Activated CD4-positive, CD25-positive, alpha-beta regulatory T cell (primary cell): ENCODE measurements at places on chromosomes 16 and 17.

- no peak for DNase-seq
Observed at GRCh38 chr16:19400711-19401110, 17.0 kb upstream of the TMC5 start.

DNA sequence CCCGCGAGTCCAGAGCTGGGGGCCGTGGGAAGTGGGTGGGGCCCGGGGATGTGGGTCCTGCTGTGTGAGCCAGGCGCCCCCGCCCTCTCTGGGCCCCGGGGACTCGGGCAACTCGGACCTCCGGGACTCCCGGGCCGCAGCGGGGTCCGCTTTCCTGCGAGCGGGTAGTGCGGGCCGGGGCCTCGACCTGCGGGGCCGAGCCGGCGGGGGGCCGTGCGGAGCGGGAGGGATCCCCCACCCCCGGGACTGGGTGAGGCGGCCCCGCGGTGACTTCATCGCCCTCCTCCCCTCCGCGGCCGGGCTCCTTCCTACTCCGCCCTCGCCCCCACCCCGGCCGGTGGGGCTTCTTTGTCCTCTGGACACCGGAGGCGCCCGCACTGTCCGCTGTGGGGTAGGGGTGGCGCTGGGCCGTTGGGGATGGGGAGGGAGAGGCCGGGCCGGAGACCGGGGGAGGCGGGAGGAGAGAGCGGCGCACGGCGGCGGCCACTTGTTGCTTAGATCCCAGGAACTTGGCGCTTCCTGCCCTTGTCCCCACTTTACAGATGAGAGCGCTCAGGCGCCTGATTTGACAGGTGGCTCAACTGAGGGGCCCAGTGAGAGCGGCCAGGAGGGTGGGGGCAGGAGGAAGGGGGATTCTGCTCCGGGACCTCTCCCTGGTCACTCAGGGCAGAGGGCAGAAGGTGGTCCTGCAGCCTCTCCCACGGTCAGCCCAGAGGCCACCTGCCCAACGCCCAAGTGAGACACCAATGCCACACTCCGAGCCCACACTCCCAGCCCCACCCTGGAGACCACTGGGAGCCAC lies 874 bp downstream of the CMTM3 start:
- DNase-seq, result no peak

DNA sequence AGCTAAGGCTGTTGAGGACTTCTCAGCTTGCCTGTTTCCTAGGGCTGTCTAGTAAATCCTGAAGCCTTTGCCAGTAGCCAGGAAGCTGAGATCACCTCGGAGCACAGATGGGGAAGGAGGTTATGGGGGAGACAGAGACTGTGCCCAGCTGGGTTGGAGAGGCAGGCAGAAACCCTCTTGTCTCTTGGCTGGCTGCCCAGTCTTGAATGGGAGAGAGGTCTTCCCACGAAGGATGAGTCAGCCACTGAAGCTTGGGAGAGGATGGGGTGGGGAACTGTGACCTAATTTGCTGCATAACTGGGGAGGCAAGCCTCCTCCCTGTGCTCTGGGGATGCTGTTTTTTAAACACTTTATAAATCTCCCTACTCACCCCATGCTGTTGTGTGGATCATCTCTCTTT lies 69.8 kb downstream of the SHISA9 start:
- DNase-seq, result no peak

- no peak for DNase-seq
Observed at GRCh38 chr17:28737770-28738679, 5.8 kb upstream of the TRAF4 start.

GRCh38 chr17:3865176-3865575 lies 19.1 kb upstream of the NCBP3 start:
- no peak for DNase-seq

GRCh38 chr16:9847146-9847545 lies 335.1 kb downstream of the GRIN2A start:
- DNase-seq, result no peak

DNA sequence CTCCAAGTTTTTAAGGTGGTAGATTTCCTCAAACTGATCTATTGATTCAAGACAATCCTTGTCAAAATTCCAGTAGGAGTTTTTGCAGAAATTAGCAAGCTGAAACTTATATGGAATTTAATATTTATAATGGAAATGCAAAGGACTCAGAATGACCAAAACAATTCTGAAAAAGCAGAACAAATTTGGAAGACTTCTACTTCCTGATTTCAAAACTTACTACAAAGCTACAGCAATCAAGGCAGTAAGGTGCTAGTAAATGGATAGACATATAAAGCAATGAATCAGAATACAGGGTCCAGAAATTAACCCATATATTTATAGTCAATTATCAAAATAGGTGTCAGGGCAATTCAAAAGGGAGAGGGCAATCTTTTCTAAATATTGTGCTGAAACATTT lies 11.8 kb upstream of the IL21R start:
- no peak for DNase-seq

GRCh38 chr17:19305761-19306159 lies 56.8 kb downstream of the B9D1 start:
- no peak for DNase-seq

DNA sequence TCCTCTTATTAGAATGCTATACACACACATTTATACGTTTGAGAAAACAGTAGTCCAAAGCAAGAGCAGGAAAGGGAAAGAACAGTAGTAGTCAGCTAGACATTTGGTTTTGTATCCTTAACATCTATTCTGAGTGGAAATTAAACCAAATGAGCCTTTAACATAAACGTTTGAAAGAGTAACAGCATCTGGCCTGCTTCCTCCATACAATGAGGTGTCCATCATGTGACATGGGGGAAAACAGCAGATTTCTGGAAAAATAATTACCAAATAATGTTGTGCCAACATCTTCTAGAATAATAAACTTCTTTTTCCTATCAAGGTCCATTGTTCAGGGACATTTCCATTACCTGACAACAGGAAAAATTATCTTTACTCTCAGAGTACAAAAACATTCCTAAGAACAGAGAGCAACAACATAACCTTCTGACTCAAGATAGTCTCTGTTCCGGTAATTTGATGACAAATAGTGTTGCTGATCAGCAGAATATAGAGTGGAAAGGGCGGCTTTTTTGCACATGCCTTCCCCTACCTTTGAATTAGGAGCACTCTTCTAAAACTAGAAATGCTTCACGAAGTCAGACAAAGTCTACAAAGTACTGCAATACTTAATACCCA lies 20.2 kb downstream of the CYTH1 start:
- DNase-seq, result no peak

DNA sequence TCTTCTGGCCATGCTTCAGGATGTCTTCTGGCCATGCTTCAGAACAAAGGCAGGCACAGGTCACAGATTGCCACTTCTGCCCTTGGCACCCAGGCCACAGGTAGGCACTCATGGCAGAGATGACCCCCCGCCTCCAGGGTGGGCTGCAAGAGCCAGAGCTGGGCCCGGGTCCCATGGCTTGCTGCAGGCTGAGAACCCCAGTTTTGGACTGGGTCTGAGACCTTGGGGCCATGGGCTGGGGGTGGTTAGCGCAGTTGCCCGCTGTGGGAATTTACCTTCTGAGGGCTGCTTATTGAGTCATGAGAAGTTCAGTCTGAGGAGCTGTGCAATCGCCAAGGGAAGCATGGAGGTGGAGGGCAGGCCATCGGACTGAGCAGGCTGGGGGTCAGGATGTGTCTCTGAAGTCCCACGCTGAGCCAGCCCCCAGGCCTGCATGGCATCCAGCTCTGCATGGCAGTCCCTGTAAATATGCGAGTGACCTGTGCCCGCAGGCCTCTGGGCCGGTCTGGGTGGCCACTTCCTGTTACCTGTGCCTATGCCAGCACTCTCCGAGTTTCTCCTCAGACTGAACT lies 1.7 kb downstream of the ANKRD13B start:
- no peak for DNase-seq

DNA sequence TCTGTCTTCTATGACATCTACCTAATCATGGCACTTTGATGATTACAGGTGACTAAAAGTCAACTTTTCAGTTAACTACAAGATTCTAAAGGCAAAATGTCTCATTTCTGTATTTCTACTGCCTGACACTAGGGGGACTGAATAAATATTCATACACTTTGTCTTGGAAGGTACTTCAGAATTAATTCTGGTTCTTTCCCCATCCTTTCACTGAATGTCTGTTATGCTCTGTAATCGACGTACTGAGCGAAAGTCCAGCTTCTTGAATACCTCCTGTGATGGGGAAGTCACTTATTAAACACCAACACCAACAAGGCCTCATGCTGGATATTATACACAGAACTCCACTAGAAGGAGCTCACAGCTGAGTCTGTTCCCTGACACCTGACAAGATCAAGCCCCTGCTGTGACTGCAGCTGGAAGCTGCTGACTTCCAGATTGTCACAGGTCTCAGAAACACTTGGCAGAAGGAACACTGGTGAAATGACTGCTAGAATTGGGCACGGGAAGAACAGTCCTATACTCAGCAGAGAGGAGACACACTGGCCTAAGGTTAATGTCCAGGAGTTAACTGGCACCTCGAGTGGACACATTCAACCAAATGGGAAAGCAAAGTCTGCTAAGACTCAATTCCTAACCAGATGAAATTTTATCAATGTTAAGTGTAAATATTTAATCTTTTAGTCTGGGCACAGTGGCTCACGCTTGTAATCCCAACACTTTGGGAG lies 31.9 kb downstream of the CMC2 start:
- no peak for DNase-seq

DNA sequence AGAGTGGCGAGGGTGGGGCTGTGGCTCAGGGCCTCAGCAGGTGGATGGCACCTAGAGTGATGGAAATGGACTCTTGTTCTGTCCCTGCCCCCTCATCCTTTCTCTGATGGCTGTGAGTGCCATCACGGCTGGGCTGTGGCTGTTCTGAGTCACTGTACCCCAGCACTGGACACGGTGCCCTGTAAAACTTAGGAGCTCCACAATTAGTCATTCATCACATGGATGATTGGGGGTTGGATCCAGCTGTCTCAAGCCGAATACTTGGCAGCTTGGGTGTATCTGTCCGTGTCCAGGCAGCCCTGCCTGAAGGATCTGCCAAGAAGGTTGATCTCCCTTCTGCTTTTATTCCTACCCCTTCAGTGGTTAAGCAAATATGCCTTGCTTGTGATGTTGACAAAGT lies 295.5 kb upstream of the EEF2KMT start:
- DNase-seq, result no peak

- no peak for DNase-seq
Observed at GRCh38 chr17:38420518-38420917, 7.7 kb upstream of the ARHGAP23 start.

GRCh38 chr16:81808933-81809480 lies 29.9 kb downstream of the PLCG2 start:
- DNase-seq, result no peak

DNA sequence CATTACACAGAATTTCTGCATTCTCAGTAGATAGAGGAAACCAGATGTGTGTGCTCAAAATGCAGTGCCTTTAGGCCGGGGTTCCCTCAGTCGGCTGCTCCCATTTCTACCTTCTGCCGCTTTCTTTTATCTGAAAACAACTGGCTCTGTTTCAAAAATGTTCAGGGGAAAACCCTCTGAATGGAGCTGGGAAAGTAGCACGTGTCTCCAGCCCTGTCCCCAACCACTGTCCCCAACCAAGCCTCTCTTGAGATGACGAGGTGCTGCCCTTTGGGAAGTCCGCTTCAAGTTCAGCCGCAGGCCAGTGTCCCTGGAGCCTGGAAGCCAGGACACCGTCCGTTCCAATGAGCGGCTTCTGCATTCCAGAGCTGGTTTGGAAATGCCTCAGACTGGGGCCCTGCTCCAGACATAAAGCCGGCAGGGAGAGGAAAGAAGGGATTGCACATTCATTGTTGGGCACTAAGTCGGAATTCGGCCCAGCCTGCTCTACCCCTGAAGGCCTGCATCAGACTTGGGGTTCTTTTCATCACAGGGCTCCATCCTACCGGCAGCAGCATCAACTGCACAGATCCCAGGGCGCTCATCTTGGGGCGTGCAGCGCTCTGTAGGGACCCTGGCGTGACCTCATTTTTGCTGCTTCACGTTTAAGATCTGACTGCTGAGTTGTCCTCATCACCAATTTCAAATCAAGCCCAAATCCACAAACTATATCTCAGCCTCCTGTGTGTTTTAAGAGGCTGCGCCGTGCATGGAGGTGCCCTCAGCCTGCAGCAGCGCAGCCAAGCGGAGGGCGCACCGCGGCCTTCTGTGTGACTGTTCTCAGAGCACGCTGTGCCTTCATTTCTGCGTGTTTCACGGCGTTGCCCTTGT lies 111.3 kb downstream of the BANP start:
- DNase-seq, result no peak

- no peak for DNase-seq
Observed at GRCh38 chr17:57152967-57153528, 68.0 kb downstream of the AKAP1 start.
